ENCODE measurements at places on chromosomes 5 and 9.
A peak's percentile ranks its signal among the peaks of the same experiment; 100 is the strongest.

DNA sequence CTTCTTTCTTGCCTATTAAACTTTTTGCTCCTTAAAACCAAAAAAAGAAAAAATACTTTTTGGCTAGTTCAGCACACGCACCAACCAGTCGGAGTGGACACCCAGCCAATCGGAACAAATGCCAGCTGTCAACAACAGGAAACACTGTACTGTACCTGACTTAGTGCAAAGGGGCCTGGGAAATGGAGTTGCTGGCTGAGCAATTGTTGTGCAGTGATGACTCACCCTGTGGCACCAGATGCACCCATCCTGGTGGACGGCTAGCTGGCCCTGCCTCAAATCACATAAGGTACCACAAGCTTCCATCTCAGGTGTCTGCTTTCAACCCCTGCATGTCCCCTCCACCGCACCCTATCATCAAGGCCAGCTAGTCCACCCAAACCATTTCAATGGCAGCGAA, 20.9 kb downstream of the FOXE1 start:
- DNase-seq, result no peak

- DNase-seq, result no peak
Measured at GRCh38 chr9:1455766-1456165, 405.6 kb downstream of the DMRT2 start.

GRCh38 chr5:138833726-138834480, 41.2 kb downstream of the LRRTM2 start:
- no peak for DNase-seq

- peak; percentile 37 for DNase-seq
Measured at GRCh38 chr5:14413331-14413750, 168.3 kb upstream of the OTULINL start.

DNA sequence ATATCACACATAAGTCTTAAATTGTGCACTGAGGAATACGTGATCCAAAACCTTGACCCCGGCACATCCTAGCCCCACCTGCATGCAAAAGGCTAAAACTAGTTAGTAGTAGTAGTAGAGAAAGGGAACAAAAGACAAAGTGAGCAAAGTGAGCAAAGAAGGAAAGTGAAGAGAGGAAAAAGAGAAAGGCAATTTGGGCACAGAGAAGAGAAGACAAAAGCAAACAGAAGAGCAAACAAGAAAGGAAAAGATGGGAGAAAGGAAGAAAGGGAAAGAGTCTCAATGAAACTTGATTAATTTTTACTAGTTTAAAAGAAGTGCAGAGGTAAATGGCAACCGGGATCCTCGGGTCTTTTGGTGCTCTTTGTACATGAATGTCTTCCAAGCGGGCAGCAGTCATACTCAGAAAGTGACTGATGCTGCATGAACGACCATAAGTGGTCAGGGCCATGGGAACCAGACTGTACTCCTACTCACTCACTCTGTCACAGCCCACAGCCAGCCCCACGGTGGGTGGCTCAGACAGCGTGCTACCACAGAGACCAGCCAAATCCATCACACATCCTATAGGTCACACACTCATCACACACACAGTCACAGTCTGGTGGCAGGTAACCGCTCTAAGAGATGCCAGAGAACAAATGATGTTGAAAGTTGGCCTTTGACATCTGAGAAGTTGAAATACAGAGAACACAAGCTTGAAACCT, 203.9 kb downstream of the FBN2 start:
- DNase-seq, result no peak

DNA sequence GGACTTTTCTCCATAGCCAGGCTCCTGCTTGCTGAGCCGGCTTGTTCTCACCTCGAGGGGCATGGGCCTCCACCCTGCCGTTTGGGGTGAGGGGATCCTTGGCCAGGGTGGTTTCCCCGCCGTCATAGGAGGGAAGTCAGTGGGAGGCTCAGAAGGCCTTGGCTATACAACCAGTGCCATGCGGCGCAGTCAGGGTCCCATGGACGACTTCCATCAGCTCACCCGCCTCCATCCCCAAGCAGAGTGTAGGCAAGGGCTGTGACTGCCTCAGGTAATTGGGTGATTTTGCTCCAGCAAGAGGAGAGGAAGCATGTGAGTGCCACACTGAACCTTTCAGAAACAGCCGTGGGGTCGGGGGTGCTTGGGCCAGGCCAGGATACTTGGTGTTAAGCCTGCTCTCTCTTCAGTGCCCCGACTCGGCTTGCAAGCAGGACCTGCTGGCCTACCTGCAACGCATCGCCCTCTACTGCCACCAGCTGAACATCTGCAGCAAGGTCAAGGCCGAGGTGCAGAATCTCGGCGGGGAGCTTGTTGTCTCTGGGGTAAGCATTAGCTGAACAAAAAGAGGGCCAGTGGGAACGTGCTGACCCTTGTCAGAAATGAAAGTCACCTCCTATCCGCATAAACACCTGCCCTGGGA, 57.2 kb upstream of the LRRTM2 start:
- DNase-seq, result no peak

- DNase-seq, result no peak
Measured at GRCh38 chr9:2271426-2271825, 256.3 kb downstream of the SMARCA2 start.

Measured in skeletal muscle cell (primary cell).